ENCODE measurements at places on chromosomes 7 and 10. TPM values are rescaled to one million over a fixed set of nuclear protein-coding genes. Genes with fewer than 3 reads are reported as not detected.
A peak's percentile ranks its signal among the peaks of the same experiment; 100 is the strongest.

DNA sequence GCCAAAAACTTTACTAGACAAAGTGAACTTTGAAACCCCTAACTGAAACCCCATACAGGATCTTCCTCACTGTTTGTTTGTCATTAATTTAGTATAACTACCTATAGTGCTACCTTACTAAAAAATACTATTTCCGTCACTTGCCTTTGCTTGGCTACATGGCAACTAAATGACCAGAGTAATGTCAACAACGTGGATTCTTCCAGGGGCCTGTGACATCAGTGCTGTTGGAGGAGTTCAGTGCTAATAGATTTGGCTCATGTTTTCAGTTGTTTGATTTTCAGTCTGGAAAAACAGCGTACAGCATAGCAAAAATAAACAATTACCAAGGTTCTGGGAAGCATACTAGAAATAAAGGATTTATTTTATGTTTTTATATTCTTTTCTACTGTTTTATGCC lies 3.0 kb upstream of the ASB15 start:
- no peaks in the 10 kb centered on the region for H3K4me1 ChIP-seq
- no peak overlapping the region for H3K4me3 ChIP-seq
- no peaks in the 10 kb centered on the region for H3K36me3 ChIP-seq
- H3K27ac ChIP-seq = no peak overlapping the region
- H3K27me3 ChIP-seq = no peaks in the 10 kb centered on the region

NUB1 gene
- total RNA-seq = 36.8 TPM

- H3K4me3 ChIP-seq = no peak overlapping the region
- H3K27me3 ChIP-seq = no peaks in the 10 kb centered on the region
- H3K27ac ChIP-seq = no peak overlapping the region
- no peaks in the 10 kb centered on the region for H3K36me3 ChIP-seq
- no peaks in the 10 kb centered on the region for H3K4me1 ChIP-seq
These were observed 216.6 kb upstream of the FZD1 start for GRCh38 chr7:91047636-91048035.

DNA sequence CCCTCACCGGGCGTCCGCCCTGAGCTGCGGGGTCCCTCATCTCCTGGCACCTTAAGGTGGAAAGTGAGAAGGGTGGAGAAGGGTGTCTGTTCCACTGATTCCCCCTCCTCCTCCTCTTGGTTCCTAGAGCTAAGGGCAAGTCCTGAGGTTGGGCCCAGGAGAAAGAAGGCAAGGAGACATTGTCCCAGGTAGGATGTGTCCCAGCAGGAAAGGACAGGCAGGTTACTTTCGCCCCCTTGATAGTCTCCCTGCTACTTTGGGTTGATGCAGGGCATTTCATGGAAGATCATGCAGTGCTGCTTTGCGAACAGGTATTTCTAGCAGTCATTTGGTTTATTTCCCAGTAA lies 582 bp downstream of the STEAP2 start:
- peaks cover 10% of the 10 kb centered on the region for H3K4me1 ChIP-seq
- no peak for DNase-seq
- H3K36me3 ChIP-seq = no peaks in the 10 kb centered on the region
- peak overlapping the region; percentile 91 for H3K4me3 ChIP-seq

GRCh38 chr7:8035647-8036518 lies 67.3 kb downstream of the GLCCI1 start:
- no peaks in the 10 kb centered on the region for H3K36me3 ChIP-seq
- no peak overlapping the region for H3K27ac ChIP-seq
- H3K4me3 ChIP-seq = no peak overlapping the region
- no peaks in the 10 kb centered on the region for H3K27me3 ChIP-seq

PARD3 gene
- total RNA-seq = 36.1 TPM

- H3K4me3 ChIP-seq = no peak overlapping the region
- no peak for DNase-seq
- no peak overlapping the region for H3K27ac ChIP-seq
- no peaks in the 10 kb centered on the region for H3K36me3 ChIP-seq
- no peaks in the 10 kb centered on the region for H3K27me3 ChIP-seq
These were observed 19.6 kb downstream of the SEMA3E start for GRCh38 chr7:83629117-83629880.
